ENCODE measurements at places on chromosomes 1 and 21. TPM values are rescaled to one million over a fixed set of nuclear protein-coding genes. Genes with fewer than 3 reads are reported as not detected.

DNA sequence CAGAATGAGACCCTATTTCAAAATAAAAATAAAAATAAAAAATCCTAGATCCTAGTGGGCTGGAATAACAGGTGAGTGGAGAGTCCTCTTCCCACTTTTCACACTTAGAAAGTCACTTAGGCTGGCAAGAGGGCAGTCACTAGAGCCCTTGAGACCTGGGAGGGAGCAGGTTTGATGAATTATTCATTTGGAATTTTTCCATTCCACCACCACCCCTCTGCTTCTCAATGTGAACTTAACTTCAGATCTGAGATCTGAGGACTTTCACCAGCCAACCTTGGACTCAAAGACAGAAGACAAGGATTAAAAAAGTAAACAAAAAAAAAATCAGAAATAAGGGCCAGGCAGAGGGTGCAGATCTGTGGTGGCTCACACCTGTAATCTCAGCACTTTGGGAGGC, 16.5 kb downstream of the AKR7A3 start:
- DNase-seq, result no peak

DNA sequence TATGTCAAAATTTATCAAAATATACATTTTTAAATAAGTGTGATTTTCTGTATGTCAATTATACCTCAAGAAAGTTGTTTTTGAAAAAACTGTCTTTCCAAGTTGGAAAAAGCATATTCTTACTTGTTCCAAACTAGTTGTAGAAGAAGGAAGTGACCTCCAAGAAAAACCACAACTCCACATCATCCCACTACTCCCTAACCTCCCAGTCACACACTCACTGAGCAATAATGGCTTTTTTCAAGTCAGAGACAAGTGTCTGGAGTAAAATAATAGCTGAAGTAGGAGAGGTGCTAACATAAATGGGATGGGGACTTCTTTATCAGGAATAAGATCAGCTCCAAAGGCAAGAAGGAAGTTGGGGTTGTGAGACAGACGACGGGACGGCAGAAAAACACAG, 13.4 kb downstream of the EPRS1 start:
- no peak for DNase-seq

- no peak for DNase-seq
These were observed 33.5 kb upstream of the WASF2 start for GRCh38 chr1:27523337-27524020.

GRCh38 chr1:18446751-18447150, 34.0 kb upstream of the KLHDC7A start:
- DNase-seq, result no peak

DNA sequence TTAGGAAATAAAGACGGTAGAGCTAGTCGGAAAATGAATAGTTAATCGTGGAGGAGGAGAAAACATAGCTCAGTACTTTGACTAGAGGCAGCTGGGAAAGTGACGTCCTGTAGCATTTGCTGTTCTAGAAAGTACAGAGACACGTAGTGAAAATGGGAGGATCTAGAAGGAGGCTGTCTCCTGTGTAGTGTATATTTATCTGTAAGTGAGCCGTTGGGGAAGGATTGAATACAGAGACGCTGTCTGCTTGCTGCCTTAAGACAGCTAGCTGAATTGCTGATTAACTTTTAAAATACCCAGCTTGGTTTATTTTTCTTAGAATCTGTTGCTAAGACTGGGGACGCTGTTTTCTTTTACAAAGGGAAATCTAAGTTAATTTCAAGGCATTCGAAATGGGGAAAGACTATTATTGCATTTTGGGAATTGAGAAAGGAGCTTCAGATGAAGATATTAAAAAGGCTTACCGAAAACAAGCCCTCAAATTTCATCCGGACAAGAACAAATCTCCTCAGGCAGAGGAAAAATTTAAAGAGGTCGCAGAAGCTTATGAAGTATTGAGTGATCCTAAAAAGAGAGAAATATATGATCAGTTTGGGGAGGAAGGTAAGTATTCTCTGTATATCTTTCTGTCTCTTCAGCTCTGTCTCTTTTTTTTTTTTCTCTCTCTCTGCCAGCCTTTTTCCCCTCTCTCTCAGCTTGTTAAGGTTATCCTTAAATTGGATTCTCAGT, at the start of gene DNAJB4:
DNAJB4 (plus strand) TSS at position 221 of the 729 bp plus-strand sequence; CDS start at position 393, 172 bp downstream.
- DNase-seq, result peak; percentile 63

DNA sequence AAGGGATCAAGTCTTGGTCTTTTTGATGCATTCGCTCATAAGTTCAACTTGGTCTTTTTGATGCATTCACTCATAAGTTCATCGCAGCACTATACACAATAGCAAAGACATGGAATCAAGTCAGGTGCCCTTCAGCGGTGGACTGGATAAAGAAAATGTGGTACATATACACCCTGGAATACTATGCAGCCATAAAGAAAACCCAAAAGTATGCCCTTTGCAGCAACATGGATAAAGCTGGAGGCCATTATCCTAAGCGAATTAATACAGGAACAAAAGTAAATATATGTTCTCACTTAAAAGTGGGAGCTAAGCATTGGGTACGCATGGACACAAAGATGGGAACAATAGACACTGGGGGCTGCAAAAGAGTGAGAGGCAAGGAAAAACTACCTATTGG, 29.8 kb upstream of the FOXE3 start:
- no peak for DNase-seq

GRCh38 chr1:223411309-223411708, 18.1 kb downstream of the CCDC185 start:
- DNase-seq, result no peak

- DNase-seq, result no peak
These were observed 20.2 kb upstream of the MGST3 start for GRCh38 chr1:165610866-165611265.

- DNase-seq, result no peak
These were observed 17.6 kb downstream of the PM20D1 start for GRCh38 chr1:205832326-205832751.

DNA sequence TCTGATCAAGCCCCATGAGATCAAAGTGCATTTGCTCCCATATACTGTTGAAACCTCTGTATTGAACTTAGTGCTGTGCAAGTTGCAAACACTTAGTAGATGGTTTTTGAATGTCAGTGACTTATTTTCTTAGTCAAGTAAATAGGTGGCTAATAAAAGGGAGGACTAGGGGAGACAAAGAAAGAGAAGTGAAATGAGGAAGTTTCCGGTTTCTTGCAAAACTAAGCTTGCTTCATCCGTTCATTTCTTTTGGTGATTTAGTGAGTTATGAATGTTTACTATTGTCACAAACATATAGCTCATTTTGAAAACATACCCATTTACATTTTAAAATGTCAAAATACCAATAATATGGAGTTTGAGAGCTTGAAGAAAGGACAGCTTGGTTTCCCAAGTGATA, 23.0 kb downstream of the ADAMTS5 start:
- no peak for DNase-seq

DNA sequence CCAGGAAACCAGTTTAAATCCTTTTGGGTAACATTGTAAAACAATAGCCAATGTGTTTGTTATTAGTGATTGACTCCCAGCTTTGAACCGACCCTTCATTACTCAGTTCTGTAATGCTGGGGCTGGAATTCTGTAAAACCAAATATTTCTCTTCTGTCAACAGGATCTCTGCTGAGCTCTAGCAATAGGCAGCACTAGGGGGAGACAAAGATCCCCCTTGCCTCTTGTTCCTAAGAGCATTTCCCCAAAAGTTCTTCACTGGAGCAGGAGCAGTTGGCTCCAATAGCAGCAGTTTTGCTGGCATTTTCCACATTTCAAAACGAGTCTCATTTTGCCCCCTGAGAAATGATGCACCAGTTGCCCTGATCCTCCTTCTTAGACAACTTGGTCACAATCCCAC, 1671.1 kb downstream of the MRPL39 start:
- DNase-seq, result no peak

GRCh38 chr1:226624526-226624925, 76.0 kb downstream of the STUM start:
- DNase-seq, result no peak

- no peak for DNase-seq
These were observed 12.5 kb downstream of the HAO2 start for GRCh38 chr1:119380983-119381662.

DNA sequence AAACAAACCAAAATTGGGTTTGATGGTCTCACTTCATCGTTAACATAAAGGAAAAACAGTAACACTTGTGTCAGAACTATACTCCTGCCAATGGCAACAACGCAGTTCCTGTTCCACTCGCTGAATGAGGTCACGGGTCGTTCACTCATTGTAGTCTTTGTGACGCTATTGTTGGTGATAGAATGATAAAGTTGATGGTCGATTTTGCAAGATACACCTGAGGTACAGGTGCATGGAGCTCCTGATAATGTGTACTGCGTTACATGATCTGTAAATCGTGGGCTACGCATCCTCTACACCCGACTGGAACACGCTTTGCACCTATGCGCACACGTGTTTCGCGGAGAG, 391 bp upstream of the CENPS start:
- no peak for DNase-seq

DNA sequence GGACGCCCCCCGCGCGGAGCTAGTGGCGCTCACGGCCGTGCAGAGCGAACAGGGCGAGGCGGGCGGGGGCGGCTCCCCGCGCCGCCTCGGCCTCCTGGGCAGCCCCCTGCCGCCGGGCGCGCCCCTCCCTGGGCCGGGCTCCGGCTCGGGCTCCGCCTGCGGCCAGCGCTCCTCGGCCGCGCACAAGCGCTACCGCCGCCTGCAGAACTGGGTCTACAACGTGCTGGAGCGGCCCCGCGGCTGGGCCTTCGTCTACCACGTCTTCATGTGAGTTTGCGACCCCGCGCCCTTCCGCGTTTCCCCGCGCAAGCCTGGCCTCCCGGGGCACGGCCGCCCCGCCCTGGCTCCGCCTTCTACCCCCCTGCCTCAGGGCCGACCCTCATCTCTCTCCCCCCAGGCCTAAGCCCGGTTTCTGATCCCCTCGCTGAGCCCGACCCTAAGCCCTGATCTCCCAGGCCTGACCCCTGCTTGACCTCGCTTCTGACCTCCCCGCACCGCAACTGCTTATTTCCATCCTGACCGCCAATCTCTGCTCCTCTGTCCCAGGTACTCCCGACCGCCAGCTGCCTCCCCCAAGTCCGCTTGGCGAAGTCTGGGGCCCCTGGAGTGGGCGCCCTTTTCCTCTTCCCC, 669 bp downstream of the KCNQ4 start:
- no peak for DNase-seq

DNA sequence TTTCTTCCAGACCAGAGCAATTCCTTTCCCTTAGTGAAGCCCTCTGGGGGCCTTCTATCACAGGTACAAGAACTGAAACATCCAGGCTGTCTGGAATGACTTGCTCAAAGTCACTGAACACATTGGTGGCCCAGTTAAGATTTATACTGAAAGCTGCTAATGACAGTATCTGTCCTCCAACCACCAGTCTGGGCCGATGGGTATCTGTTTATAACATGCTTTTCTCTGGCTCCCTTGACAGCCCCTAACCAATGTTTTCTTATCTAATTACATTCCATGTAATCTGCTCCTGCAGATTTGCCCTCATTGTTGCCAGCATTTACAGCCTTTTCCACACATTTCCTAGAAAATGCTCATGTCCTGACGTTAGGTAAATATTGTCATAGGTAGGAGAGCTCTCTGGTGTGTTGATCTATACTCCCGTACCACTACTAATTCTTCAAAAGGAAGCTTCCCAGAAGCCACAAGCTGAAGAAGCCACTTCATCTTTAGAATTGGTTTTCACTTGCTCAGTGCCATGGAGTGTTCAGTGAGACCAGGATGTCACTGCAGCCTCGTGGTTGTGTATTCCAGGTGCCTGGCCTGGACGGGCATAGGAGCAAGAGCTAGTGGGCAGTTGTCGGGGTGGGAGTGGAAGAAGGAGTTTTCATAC, 163.9 kb downstream of the TSEN15 start:
- no peak for DNase-seq

DNA sequence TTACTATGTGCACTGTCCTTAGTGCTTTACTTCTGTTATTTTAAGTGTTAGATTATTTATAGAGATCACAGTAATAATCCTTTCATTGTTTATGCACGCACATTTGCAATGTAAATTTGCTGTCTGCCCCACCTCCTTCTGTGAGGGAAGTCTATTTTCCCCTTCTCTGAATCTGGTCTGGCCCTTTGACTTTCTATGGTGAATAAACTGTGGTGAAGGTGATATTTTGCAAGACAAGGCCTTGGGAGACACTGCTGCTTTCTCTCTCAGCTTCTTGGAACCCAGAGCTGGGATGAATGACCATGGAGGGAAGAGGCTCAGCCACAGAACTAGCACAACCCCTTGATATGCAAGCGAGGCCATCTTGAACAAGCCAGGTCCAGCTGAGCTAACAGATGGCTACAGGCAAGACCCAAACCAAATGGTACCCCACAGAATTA, 156.3 kb downstream of the ST6GALNAC3 start:
- DNase-seq, result no peak

DNA sequence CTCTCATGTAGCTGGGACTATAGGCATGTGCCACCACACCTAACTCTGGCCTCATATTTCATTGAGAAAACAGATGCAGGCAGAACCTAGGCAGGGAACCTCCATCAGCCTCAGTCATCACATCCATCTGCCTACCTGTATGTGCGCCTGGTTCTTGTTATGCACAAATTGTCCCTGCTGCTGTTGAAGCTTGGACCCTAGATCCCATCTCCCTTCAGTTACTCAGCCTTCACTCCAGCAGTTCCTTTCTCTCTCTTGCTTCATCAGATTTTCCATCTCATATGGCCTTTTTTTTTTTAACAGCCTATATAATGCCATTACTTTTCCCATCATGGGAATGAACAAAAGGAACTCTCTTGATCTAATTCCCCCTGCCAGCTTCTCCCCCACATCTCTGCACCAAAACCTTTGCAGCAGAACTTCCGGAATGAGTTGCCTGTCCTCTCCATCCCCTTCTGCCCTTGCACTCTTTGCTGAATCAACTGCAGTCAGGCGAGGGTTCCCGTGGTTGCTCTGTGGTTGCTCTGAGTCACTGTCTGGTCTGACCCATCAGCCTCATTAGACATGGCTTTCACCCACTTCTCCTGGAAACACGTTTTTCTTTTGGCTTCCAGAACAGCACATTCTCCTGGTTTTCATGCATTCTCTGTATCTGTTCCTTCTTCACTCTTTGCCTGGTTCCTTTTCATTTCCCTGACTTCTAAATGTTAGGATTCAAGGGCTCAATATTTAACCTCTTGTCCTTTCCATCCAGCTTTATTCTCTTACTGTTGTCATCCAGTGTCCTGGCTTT, 41.5 kb downstream of the UBE4B start:
- DNase-seq, result peak; percentile 36

GRCh38 chr1:187306710-187307415, 478.1 kb downstream of the PLA2G4A start:
- DNase-seq, result no peak

- no peak for DNase-seq
These were observed 73.7 kb downstream of the SLC16A1 start for GRCh38 chr1:112882271-112882744.

GRCh38 chr1:230189824-230190223, 122.8 kb downstream of the GALNT2 start:
- DNase-seq, result no peak

The YOD1 gene
- total RNA-seq, result 5.9 TPM

The CDC20 gene
- total RNA-seq, result 1.4 TPM

The TPTE gene
- not detected for total RNA-seq

The ARHGEF10L gene
- total RNA-seq, result 44.9 TPM

The MAP3K21 gene
- total RNA-seq, result 0.62 TPM

The TFF2 gene
- not detected for total RNA-seq

The LRRC38 gene
- 0.09 TPM for total RNA-seq

The KRTAP12-2 gene
- total RNA-seq, result not detected

The AMPD1 gene
- total RNA-seq, result not detected

The ARHGEF16 gene
- total RNA-seq, result 0.68 TPM

The GJA4 gene
- total RNA-seq, result 35.1 TPM

The DISP1 gene
- total RNA-seq, result 8.0 TPM

The CAMK2N1 gene
- total RNA-seq, result 25.3 TPM

The LCE2B gene
- not detected for total RNA-seq
